T-helper 1 cell (primary cell): ENCODE measurements at places on chromosomes 3 and 15.

DNA sequence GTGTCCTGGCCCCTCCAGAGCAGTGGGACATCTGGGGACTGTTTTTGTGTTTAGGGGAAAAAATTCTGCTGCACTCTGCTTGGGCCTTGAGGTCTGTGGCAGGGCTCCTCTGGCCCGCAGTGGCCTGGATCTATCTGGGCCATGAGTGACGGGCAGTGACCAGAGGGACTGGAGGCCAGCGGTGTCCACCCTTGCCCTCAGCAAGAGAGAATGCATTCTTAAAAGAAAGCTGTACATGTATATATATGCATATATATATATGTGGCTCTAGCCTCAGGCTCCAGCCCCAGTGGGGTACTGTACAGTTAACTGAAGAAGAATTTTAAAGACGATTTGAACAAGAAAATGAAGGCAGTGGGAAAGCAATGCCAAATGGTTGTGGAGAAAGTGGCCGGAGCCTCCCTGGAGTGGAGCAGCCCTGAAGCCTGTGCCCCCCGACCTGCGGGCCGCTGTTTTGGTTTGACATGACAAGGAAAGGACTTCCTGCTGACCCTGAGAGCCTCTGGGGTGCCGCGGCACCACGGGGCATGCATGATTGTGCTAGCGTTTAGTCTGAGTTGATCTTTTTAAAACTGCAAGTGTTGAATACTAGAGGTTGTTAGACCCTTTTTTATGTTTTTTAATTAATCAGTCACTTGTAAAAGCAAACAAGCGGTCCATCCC, 52.2 kb downstream of the PLXNA1 start:
- no peak for DNase-seq

DNA sequence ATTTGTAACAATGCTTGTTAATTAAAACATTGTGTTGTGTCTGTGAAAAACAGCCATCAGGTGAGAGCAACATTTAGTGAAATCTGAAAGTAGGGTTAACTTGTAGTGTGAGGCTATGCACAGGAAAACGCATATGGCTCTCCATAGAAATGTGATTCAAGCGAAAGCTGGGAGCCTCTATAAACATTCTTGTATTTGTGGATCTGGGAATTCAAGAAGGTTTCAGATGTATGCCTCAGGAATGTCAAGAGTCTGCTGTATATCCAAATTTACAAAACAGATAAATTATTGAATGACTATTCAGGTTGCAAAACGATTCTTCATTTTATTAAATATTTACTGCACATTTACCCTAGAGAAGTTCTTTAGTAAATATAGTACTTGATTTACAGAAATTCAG, 166.0 kb downstream of the THSD4 start:
- DNase-seq: no peak

- peak; percentile 96 for DNase-seq
Measured at GRCh38 chr15:101294731-101295606, at the start of gene SNRPA1. SNRPA1 (minus strand) TSS chr15:101295248; CDS start chr15:101295178, 70 bp downstream.

GRCh38 chr3:23537101-23537551, 268.6 kb upstream of the UBE2E1 start:
- no peak for DNase-seq

DNA sequence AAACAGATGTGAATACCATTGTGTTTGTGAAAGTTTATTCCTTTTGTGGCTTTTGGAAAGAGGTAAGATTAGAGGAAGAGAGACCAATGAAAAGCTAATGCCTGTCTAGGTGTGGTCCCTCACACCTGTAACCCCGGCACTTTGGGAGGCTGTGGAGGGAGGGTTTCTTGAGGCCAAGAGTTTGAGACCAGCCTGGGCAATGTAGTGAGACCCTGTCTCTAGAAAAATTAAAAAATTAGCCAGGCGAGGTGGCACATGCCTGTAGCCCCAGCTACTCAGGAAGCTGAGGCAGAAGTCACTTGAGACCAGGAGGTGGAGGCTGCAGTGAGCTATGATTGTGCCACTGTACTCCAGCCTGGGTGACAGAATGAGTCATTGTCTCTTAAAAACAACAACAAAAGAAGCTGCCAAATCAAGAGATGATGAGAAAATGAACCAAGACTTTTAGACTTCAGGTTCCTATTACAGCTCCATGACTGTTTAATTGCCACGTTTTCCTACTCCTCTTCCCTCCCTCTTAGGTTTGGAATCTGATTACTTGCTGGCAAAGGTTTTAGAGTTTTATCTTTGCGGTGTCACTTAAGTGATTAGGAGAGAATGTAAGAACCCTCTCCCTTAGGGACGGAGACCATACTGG, 68.7 kb downstream of the CGNL1 start:
- no peak for DNase-seq

DNA sequence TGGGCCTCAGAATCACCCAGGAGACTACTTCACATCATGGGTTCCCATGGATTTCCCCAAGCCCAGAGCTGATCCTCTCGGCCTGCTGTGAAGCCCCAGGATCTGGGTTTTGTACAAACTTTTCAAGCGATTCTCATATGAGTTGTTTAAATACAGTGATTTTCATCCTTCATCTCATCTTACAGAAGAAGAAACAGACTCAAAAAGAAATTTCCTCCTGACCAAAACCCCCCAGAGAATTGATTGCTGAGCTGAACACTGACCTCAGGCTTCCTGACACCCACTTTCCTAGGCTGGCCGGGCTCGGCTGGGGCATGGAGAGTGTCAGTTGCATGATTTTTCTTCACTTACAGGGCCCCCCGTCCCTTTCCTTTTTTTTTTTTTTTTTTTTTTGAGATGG, 60.3 kb downstream of the BDH1 start:
- DNase-seq: no peak

DNA sequence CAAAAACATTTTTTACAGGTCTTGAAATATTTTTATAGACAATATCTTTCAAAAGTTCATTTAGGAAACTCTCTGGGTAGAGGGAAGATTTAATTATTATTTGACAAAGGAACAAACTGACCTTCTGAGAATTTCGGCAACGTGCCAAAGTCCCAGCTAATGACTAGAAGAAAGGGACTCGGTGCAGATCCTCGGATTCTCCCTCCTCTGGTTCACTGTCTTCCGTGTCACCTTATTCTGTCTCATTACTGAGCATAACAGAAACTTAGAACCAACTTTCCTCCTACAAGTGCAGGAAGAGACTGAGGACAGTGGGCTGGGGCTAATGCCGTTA, 339.1 kb downstream of the MECOM start:
- DNase-seq: no peak

DNA sequence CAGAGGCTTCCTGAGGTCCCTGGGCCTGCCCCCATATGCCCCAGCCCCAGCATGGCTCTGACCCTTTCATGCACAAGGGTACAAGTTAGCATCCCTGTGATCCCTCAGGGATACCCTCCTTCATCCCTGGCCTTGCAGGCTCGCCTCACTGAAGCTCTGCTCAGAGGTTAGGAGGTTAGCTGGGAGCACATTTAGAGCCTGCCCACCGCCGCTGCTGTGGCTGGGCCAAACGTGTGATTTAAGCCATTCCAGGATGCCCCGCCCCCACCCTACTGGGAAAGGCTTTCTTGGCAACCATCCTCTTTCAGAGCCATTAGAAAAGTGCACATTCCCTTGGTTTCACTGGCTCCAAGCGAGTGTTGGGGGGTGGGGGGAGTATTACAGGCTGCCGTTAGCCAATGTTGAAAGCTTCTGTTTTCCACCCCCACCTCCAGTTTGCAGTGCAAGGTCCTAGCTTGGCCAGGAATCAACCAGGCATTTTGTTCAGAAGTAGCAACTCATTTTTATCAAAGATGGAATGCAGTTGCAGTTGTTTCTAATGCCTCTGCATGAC, 6.3 kb upstream of the HES1 start:
- no peak for DNase-seq

DNA sequence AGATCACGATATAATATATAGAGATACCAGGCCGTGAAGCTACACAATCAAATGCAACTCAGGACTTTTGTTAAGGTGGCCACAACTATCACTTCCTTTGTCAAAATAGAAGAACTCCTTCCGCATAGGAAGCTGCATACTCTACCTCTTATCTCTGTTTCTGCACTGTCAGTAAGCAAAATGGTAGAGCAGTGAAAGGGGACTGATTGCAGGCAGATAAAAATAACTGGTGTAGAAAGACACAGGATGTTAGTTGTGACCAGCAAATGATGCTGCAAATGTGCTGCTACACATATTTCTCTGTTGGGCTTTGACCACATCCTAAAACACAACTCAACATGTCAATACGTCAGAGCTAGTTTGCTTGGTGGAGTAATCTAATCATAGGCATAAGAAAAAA, 16.3 kb upstream of the TRAT1 start:
- no peak for DNase-seq

DNA sequence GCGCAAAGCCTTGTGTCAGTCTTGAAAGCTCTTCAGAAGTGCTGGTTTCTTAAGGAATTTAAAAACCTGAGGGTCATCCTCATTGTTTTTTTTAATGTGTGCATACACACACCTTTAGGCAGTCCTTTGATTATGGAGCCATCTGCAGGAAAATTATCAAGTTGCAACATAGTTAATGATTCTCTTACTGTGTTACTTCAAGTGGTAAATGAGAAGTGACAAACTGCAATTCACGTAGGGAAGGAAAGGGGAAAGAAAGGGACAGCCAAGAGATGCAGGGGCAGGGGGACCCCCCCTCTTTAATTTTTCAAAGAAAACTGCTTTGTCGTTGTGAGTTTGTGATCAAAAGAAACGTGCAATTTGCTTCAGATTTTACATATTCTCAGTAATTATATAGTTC, 162.4 kb upstream of the CGNL1 start:
- DNase-seq: no peak

- DNase-seq: no peak
Measured at GRCh38 chr15:56059716-56060115, 66.3 kb upstream of the NEDD4 start.

DNA sequence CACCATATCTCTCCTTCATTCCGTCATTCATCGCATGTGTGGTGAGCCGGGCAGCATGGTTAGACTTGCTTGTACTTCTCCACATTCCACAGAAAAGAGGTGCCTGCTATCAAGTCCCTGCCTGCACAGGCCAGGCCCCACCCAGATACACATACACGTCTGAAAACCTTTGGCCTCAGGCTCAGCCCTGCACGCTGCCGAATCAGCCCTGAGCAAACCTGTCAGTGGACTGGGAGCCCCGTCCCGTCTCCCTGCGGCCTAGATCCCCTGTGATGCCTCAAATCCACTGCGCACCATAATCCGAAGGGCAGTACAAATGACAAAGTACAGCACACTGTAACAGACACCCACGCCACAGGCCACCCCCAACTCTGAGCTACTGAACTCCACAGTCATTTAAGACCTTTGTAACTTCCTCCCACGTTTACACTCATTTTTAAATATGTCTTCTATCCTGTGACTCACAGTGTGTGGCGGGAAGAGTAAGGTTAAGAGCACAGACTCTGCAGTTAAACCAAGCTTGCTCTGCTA, 67.1 kb downstream of the MB21D2 start:
- peak; percentile 81 for DNase-seq

DNA sequence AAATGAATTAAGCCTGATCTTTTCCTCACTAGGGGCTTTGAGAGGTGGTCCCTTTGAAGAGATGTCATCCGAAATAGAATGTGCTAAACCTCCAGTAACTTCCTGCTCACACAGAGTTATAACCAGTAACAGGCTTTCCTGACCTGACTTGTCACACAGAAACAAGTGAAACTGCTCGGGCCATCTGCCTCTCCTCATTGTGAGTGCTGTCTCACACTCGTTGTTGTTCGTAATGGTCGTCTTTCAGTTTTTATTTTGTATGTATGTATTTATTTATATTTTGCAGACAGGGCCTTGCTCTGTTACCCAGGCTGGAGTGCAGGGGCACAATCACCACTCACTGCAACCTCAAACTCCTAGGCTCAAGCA, 24.0 kb downstream of the ACSBG1 start:
- DNase-seq: no peak

- DNase-seq: no peak
Measured at GRCh38 chr15:64144565-64145281, 6.8 kb upstream of the SNX22 start.

DNA sequence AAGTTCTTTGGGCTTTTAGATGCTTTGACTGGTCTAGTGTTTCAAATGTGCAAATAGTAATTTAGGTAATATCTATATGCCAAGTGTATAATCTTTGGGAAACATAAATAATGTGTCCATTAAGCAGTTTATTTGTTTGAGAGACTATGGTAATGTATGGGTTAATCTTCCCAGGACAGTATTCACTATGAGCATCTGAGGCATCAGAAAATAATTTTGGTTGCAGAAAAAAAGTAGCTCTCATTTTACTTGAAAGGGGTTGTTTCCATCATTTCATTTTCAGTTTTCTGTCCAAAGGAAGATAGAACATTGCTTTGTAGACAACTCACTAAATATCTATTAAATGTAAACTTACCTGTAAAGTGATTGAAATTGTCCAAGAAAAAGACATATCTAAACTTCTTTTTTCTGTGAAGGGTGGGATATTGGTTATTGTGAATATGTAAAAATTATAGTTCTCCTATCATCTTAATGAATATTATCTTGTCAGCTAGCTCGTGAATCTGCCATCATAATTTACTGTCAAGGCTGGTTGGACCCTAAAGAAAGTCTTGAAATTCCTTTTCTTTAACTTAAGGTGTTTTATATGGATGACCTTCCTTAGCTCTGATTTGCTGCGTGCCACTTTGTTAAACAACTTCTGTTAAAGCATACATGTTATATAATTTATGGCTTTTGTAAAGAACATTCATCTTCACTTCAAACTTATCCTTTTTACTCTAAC, 108.8 kb downstream of the EPHA3 start:
- DNase-seq: no peak

DNA sequence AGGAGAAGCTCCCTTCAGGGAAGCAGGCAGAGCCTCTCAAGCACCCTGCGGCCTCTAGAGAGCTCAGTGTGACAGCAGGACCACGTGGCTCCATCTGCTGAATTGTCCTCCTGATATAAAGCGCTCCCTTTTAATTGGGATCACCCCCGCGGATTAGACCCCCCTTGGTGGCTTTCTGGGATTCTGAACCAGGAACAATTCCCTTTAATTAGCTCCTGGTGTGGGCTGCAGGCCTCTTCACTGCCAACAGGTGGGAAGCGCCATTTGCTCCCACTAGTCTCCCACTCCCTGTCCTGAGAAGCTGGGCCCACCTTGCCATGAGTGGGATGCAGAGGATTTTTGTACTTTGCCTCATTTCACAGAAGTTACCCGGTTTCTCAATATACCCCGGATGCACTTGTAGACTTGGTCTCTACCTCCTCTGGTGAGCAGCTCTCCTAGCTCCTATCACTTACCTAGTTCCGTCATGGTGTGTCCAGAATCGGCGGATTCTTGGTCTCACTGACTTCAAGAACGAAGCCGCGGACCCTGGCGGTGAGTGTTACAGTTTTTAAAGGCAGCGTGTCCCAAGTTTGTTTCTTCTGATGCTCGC, 592 bp downstream of the PGPEP1L start:
- no peak for DNase-seq
